ENCODE measurements at places on chromosomes 4 and X.

GRCh38 chrX:141904262-141904661, 568 bp downstream of the MAGEC1 start:
- no peak for DNase-seq

DNA sequence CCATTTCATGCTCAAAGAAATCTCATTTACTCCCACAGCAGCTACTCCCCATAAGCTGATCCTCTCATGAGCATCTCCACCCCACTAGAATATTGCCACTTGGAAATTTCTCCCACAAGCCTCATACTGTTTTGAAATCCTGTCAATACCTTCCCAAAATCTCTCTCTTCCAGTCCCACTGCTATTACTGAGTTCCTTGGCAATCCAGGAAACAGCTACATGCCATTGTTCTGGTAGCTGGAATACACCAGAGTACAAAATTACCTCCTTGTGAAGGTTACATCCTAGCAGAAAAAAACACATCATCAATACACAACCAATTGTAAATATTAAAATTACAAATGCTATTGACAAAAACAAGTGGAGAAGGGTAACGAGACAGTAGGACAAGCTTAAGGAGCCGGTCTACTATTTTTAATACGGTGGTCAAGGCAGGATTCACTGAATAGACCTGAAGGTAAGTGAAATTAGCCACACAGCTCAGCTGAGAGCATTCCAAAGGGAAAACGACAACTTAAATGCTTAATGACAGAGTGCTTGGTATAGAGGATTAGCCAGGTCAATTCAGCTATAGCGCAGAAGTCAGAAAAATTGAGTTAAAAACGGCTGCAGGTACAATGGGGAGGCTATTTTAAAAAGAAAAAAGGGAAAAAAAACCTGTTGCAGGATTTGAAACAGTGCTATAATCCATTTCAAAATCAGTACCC, 6.4 kb downstream of the RPL9 start:
- no peak for DNase-seq

DNA sequence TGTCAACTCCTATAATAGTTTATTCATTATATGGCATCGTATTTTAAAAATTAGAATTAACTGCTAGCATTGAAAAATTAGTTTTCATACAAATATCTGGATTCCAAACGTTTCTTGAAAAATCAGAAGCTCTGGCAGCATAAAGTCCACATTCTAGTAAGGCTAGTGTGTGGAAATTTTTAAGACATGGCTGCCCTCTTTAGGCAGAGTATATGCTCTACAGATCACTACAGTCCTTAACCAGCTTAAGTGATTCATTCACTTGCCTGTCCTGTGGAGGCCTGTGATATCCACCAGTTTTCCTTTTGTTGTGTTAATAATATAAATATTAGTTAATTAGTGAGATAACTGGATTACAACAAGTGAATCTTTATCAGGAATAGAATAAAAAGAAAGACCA, 287.2 kb downstream of the OPHN1 start:
- DNase-seq = no peak

DNA sequence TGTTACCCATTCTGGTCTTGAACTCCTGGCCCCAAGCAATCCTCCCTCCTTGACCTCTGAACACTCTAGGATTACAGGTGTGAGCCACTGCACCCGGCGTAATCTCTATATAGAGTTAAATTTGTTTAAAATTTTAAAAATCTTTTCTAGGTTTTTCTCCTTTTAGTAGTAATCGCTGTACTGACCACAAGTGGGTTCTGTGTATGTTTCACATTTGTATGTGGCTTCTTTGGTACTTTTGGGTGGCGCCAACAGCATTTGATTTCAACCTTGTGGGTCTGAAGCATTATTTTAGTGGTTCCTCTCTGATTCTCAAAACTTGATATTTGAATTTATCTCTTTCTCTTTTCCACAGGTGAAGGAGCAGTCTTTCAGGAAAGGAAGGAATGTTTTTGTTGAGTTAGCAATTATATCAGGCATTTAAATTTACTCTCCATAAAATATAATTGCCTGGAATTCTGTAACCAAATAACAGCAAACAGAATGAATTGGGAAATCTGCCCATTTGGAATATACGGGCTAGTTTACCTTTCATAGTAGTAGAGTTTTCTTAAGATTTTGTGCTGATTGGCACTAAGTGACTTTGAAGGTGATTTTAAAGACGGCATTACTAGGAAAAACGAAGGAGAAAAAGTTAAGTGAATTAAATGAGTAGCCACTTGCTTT, 29.5 kb downstream of the ARHGAP10 start:
- DNase-seq = no peak

- DNase-seq = no peak
Measured at GRCh38 chr4:139847602-139848001, 182.0 kb downstream of the MGST2 start.

- DNase-seq = no peak
Measured at GRCh38 chr4:54543088-54543795, 114.5 kb upstream of the KIT start.

DNA sequence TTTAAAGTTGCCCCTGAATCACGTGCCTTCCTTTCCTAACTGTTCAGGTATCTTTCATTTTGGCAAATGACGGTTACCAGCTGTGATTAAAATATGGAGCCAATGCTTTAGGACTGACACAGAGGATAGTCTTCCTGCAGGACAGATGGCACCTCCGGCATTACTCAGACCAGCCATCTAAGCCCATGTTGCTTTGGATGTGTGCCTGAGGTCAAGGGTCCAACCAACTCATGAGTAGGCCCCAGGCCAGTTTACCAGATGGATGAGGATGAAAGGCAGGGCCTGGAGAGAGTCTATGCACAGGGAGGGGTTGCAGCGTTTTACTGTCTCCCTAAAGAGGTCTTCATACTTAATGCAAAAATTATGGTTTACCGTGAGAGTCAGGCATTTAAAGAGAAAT, 174.0 kb upstream of the GATB start:
- no peak for DNase-seq

DNA sequence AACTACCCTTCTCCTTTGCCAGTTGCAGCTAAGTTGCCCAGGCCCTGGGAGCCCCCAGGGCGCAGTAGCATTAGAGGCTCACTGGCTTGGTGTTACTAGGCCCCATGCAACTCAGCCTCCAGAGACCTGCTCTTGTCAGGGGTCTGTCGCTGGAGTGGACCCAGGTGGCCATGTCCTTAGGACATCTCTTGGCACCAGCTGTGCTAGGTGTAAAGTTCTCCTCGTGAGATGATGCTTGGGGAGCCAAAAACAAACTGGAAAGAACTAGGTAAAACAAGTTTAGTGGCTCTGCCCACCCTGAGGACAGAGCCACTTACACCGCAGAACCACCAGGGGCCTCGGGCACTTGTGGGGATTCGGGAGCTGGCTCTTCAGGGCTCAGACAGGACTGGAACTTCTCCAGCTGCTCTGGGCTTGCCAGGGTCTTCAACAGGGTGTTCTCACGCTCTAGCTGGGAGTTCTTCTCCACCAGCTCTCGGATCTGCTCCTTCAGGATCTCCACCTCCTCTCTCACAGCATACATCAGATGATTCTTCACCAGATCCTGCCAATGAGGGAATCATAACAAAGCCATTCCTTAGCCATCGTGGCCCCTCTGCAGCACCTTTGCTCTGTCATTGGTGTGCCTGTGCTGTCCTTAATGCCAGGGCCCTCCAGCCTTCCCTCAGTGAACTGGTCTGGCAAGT, 61.2 kb downstream of the TSC22D3 start:
- DNase-seq = no peak

DNA sequence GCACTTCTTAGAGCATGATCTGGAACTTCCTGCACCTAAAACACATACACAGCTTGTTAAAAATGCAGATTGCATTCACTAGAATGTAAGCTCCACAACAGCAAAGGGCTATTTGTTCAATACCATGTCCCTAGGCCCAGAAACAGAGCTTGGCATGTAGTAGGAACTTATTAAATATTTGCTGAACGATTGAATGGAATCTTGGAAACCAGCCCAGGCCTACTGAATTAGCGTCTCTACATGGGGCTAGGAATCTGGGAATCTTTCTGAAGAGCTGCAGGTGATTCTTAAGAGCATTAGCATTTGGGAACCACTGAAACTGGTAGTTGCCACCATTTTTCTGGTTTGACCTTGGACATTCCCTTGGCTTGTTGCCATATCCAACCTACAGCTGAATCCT, 234.1 kb downstream of the STIM2 start:
- no peak for DNase-seq

DNA sequence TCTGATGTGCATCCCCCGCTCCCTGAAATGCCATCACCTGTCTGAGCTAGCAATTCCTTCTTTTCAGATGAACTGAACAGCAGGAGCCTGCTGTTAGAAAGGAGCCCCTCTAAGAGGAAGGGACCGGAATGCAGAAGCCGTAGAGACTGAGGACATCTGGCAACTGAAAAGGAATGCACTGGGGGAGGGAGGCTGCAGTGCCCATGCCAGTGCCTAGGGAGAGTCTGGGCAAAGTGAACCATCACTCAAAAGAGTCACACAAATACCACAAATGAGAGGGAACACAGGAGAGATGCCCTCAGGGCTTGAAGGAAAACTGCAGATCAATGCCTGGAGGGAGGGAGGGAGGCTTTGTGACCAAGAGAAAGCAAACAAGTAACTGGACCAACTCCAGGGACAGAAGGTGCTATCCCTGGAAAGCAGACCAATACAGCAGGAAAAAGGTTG, 93.9 kb upstream of the CBR4 start:
- DNase-seq = no peak

GRCh38 chrX:13689741-13690211, 848 bp downstream of the RAB9A start:
- DNase-seq = no peak

GRCh38 chr4:3112201-3112600, 37.7 kb downstream of the HTT start:
- no peak for DNase-seq

- DNase-seq = no peak
Measured at GRCh38 chr4:168656055-168656660, 159.3 kb downstream of the PALLD start.

- no peak for DNase-seq
Measured at GRCh38 chr4:57043347-57044251, 64.9 kb downstream of the POLR2B start.
